ENCODE measurements at places on chromosomes 6 and 20.

DNA sequence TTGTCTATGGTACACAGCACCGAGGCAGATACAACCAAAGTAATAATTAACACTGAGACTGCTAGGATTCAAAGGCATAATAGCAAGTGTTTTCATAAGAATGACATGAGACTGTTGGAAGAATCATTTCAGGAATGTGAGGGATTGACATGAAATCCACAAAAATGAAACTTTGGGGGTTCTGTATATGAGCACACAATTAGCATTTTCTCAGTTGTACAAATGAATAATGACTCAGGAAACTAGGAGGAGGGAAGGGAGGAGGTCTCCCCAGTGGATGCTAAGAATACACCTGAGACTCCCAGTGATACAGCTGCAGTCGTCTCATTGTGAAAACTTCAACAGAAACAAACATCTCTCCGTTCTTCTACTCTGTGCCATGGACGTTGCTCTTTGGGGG lies 428.4 kb upstream of the PLCB4 start:
- DNase-seq: no peak

- no peak for DNase-seq
These were observed 33.9 kb downstream of the DSE start for GRCh38 chr6:116404696-116405095.

- no peak for DNase-seq
These were observed 86.6 kb upstream of the SAMD5 start for GRCh38 chr6:147421903-147422302.

DNA sequence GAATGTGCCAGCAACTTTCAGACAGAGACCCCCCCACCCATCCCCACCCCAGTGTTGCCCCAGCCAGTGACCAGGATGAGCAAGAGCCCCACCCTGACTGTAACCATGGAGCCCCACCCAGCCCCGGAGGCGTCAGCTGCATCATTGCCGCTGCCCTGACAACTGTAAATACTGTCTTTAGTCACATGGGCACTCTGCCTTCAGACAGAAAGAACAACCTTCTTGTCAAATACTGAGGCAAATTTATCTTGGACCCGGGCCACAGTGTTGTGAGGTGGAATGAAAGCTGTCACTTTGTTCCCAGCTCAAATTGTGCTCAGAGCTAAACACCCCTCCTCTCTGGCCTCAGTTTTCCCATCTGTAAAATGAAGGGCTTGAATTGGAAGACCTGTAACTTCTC lies 23.7 kb downstream of the MOCS3 start:
- no peak for DNase-seq

DNA sequence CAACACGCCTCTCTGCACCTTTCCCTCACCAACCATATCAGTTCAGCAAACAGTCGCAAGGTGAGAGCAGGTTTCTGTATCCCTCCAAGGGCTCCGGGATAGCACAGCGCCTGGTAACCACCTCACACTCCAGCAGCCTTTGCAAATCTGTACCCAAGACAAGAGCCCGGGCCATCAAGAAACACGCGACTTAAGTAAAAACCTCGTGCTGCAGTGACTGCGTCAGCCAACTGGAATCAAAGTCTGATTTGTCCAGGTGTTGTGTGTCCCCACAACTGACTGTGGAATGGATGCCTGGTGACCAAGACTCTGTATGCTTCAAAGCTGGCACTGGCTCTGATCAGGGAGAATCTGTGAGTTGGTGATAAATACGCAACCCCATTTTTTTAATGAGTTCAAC lies 74.1 kb downstream of the NINL start:
- no peak for DNase-seq

- DNase-seq: no peak
These were observed 185.4 kb upstream of the SLC24A3 start for GRCh38 chr20:19026901-19027644.

- DNase-seq: no peak
These were observed 8.1 kb downstream of the LYRM2 start for GRCh38 chr6:89630488-89630887.

GRCh38 chr20:6381887-6382286 lies 259.1 kb upstream of the FERMT1 start:
- no peak for DNase-seq

DNA sequence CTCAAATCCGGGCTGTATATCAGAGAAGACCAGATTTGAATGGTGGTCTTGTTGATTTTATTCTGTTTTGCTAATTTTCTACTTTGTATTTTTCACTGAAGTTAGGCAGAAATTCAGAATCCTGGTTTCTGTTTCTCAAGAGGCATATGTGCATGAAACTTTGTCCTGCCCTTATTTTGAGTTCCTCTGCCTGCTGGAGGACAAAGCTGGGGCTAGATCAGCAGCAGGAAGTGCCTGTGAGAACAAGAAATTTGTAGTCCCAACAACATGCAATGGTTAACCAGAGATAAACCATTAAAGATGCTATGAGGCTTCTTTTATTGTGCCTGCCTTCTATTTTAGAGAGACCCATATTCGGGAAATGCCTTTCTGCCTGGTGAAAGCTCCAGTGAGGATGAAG lies 37.1 kb downstream of the BEND6 start:
- no peak for DNase-seq

DNA sequence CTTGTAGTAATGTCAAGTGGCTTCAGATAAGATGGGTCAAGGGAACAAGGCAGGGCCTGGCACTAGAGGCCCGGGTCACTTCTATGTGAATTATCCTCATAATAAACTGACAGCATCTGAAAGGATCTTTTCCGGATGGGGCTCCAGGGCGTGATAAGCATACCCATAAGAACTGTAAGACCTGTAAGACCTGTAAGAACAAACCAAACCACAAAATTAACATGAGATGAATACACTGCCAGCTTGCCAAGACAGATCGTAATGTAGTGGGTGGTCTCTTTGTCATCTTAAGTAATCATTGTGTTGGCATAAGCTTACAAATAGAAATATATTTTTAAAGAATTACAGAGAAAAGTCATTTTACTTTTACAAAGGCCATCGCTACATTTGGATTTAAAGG lies 334.9 kb downstream of the RFPL4B start:
- DNase-seq: no peak

DNA sequence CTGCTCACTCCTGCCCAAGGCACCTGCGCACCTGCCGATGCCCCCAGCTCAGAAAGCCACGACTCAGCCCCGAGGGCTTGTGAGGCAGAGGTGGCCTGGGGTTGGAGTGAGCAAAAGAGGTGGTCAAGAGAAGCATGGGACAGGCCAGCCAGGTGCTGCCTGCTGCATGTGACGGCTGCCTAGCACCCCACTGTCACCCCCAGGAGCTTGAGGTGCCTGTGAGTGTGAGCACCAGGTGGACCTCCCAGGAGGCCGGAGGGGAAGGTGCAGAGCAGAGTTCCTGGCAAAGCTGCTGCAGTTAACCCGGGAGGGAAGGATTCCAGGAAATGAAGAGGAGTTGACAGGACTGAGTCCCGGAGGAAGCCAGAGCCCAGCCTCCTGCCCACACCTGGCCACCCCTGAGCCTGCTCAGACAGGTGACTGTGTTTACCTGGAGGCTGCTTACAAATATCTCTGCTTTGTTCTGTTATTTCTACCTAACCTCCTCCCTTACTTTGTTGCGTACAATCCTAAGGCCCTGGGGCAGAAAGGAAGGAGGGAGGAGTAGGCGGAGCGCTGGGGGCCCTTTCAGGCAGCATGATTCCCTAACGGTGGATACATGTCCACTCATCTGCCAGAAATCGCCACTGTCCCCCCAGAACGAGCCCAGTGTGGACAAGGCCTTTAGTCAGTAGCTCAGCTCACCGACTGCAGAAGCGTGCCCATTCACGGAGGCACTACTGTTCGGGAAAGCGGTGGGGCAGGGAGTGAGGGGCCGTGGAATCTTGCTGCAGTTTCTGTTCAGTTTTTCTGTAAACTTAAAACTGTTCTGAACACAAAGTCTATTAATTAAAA lies 87.5 kb upstream of the MPC1 start:
- no peak for DNase-seq

GRCh38 chr6:16089232-16090062 lies 39.4 kb upstream of the MYLIP start:
- DNase-seq: no peak

GRCh38 chr6:81158956-81159355 lies 593.5 kb downstream of the TENT5A start:
- DNase-seq: no peak

DNA sequence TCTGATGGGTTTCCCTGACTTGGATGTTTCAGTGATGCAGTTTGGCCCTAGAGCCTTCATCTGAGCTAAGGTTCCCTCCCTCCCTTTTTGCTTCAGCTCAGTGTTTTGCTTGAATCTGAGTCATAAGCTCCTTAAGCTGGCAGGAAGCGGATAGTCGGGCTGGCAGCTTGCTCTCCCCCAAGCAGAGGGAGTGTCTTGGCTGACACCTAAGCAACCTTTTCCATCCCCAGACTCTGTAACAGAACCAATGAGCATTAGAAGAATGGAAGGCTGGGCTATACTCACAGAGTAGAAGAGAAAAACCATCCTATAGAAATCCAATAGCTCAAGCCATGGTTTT lies 98.3 kb downstream of the HAO1 start:
- DNase-seq: no peak

DNA sequence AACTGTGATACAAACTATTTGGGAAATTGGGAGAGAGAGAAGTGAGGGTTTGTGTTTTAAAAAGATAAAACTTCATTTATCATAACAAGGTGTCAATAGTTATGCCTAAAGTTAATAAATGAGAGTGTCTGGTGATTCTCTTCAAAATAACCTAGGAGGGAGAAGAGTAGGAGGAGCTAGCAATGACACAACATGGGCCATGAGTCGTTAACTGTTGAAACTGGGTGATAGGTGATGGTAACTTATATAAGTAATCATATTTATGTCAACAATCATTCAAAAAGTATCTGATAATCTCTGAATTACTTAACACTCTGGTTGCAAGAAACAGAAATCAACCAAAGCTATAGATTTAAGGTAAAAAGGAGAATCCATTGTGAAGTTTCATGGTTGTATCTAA lies 46.8 kb upstream of the INSM1 start:
- DNase-seq: no peak

GRCh38 chr6:128129679-128130078 lies 228.8 kb upstream of the THEMIS start:
- no peak for DNase-seq

GRCh38 chr20:14544688-14545087 lies 207.3 kb upstream of the FLRT3 start:
- no peak for DNase-seq

GRCh38 chr6:166578536-166579236 lies 7.8 kb downstream of the RAMACL start:
- no peak for DNase-seq

DNA sequence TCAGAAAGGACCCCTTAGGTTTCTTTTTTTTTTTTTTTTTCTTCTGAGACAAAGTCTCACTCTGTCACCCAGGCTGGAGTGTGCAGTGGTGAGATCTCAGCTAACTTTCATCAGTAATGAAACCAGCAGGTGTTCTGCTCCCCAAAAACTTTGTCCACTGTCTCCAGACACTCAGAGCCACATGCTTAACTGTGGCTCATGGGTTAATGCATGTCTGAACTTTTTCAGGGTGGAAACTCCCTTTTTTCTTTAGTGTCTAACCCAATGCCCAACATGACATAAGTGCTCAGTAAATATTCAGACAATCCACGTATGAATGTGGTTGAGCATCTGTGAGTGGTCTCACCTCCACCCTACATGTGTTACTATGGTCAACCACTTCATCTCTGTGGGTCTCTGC lies 45.4 kb downstream of the MYB start:
- no peak for DNase-seq

DNA sequence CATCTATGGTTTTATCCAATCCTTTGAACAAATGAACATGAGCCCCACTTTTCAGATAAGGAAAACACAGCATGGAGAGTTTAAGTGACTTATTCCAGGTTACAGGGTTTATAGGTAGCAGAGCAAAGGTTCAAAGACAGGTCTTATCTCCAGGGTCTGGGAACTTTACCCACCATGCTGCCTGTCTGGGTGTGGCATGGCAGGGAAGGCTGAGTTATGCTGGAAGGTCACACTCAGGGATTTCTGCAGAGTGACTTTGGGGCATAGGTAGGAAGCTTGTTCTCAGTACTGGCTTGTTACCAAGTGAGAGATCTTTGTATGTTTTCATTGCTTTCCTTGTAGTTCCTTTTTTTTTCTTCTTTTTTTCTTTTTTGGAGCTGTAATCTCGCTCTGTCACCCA lies 1.8 kb downstream of the ZNF831 start:
- DNase-seq: no peak

DNA sequence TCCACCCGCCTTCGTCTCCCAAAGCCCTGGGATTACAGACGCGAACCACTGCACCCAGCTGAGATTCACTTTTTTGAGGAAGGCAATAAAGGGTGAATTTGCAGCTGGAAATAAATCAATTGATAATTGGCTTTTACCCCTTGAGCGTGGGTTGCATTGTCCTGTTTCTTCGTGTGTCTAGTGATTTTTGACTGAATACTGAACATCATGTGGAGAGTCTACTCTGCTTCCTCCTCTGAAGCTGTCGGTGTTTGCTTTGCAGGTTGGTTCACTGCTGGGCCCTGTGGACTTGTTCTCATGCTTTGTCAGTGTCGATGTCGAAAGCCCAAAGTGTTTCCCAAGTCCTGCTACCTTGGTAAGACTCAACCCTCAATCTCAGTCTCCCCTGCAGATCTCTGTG lies 5.8 kb upstream of the EEF1A2 start:
- DNase-seq: no peak

DNA sequence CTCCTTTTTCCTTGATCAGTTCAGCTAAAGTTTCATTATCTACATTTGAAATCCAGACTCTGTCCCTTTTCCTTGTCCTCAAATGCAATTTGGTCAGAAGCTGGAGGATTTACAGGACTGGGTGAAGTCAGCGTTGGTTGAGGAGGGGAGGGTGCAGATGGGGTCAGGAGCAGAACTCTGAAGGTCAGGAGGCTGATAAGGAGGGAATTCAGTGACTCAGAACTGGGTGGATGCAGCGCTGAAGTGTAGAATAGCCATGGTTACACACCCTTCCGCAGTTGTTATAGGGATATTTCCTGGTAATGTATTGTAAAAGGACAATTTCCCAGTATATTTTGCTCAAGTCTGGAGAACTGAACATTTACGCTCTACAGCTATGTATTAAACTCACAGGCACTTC lies 133.1 kb upstream of the FOXA2 start:
- no peak for DNase-seq

DNA sequence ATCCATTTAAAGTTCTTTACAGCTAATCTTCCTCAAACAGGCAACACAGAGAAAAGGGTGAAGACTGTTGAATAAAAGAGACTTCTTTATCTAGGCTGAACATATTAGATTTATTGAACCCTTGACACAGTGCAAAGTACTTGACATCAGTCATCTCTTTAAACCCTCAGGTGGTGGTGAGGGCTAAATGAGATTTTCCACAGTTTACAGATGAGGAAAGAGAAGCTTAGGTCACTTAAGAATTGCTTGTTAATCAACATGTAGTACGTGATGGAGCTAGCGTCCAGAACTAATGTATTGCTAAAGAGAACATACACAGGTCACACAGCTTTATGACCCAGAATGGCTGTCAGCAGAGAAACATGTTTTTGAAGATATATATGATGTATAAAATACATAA lies 193.4 kb upstream of the LAMP5 start:
- DNase-seq: no peak
